Activated naive CD8-positive, alpha-beta T cell treated with anti-CD3 and anti-CD28 coated beads for 36 hours (primary cell): ENCODE measurements at places on chromosomes 2 and 18.

- peak; percentile 29 for DNase-seq
These were observed 819 bp upstream of the KLF11 start for GRCh38 chr2:10042301-10043161.

DNA sequence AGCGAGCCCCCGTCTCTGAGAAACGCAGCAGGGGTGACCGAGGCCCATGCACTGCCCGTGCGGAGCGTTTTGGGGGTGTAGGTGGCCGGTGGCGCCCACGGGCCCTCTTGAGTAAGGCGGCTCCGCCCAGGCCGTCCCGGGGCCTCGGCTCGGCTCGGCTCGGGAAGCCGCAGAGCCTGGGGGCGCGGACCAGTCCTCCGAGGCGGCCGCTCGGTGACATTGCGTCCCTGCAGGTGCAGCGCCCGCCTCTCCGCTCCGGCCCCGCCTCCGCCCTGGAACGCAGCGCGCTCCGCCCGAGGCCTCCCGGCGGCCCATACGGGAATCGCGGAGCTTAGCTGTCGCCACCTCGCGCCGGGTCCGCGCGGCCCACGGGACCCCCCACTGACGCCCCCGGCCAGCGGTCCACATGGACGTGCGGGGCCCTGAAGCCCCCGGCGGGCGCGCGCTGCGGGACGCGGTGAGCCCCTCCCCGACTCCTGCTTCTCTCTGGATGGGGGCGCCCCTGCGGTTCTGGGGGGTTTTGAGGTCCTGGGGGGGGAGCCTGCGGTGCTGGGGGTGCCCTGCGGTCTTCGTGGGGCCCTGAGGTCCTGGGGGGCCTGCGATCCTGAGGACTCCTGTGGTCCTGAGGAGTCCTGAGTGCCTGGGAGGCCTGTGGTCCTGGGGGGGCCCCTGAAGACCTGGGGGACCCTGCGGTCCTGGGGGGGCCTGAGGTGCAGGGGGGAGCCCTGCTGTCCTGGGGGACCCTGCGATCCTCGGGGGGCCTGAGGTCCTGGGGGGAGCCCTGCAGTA, at the start of gene HSBP1L1:
TSS of gene HSBP1L1 (plus strand) at position 314 of the 789 bp plus-strand sequence. CDS start at position 407, 93 bp downstream.
- DNase-seq = peak; percentile 84

DNA sequence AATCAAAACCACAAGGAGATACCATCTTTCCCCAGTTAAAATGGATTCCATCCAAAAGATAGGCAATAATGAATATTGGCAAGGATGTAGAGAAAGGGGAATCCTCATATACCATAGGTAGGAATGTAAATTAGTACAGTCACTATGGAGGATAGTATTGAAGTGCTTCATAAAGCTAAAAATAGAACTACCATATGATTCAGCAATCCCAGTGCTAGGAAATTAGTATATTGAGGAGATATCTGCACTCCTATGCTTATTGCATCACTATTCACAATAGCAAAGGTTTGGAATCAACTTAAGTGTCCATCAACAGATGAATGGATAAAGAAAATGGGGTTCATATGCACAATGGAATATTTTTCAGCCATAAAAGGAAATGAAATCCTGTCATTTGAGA, 251.2 kb downstream of the ZNF804A start:
- no peak for DNase-seq

- DNase-seq = no peak
These were observed 616 bp downstream of the EML6 start for GRCh38 chr2:54723996-54724559.

GRCh38 chr2:232028631-232029030, 67.1 kb downstream of the DIS3L2 start:
- DNase-seq = no peak

GRCh38 chr2:147512206-147512605, 332.6 kb upstream of the ACVR2A start:
- no peak for DNase-seq

GRCh38 chr2:238938401-238939055, 90.6 kb downstream of the TWIST2 start:
- DNase-seq = no peak

DNA sequence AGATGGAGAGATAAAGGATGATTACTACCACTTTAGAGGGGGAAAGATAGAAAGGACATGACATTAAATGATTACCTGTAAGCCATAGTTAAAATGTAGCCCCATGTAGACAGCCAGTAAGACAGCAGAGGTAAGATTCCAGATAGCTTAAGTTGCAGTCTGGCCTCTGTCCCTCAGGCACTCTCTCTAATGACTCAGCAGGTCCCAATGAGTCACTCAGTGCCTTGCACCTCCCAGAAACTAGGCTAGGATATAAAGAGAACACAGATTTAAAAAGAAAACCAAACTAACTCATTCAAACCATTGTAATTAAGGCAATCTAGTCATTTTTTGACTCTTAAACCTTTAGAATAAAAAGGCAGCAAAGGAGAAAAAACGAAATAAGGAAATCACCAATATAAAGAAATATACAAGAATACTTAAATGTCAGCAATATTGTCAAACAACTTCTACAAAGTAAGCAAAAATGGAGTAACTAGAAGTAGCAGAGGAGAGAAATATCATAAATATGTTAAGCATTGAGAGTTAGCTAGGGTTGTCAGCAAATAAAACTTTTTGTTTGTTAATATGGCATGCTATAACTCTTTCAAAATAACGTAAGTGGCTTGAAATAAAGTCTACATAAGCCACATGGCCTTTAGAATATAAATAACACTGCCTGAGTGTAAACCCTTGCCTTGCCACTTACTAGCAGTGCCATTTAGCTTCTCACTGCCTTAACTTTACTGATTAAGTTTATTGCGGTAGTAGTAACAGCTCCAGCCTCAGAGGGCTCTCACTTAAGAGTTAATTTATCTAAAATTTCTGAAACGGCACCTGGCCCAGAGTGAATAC, 48.5 kb downstream of the SOCS6 start:
- no peak for DNase-seq

DNA sequence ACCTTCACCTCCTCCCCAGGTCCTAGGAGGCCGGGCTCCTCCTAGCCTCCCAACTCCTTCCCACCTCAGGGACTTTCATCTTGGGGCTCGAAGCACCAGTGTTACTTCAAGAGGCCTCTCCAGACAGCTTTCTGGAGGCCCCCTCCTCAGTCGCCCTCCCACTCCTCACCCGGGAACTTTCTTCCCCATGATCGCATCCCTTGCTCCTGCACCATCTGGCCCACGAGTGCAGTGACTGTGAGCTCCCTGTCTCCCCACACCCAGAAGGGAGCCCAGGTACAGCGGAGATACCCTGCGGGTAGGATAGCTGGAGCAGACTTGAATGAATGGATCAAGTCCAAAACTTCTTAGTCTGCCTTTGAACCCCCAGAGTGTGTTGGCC, 6.1 kb downstream of the ERFE start:
- no peak for DNase-seq

GRCh38 chr2:198127627-198128026, 323.2 kb downstream of the PLCL1 start:
- peak; percentile 29 for DNase-seq

GRCh38 chr2:212914392-212914791, 237.0 kb downstream of the IKZF2 start:
- DNase-seq = no peak

GRCh38 chr2:144161061-144161460, 358.9 kb downstream of the ZEB2 start:
- no peak for DNase-seq

GRCh38 chr2:71156573-71156972, 26.1 kb downstream of the MPHOSPH10 start:
- no peak for DNase-seq

GRCh38 chr2:53347269-53347668, 420.3 kb upstream of the CHAC2 start:
- no peak for DNase-seq
